ENCODE measurements at places on chromosomes 16 and 17. TPM values are rescaled to one million over a fixed set of nuclear protein-coding genes. Genes with fewer than 3 reads are reported as not detected.

USH1G gene
- total RNA-seq, result not detected

TBC1D3L gene
- 10.0 TPM for total RNA-seq

TTYH2 gene
- 0.51 TPM for total RNA-seq

PPY gene
- not detected for total RNA-seq

CCL22 gene
- not detected for total RNA-seq

HCFC1R1 gene
- total RNA-seq, result 30.5 TPM

SYCE1L gene
- 0.48 TPM for total RNA-seq

MMP25 gene
- total RNA-seq, result not detected

PRKCA gene
- total RNA-seq, result 12.6 TPM

FOXC2 gene
- total RNA-seq, result not detected

CCDC78 gene
- 1.3 TPM for total RNA-seq

TBC1D3I gene
- total RNA-seq, result not detected

- DNase-seq, result no peak
These were observed 46.5 kb downstream of the VAT1L start for GRCh38 chr16:77834635-77835540.

DNA sequence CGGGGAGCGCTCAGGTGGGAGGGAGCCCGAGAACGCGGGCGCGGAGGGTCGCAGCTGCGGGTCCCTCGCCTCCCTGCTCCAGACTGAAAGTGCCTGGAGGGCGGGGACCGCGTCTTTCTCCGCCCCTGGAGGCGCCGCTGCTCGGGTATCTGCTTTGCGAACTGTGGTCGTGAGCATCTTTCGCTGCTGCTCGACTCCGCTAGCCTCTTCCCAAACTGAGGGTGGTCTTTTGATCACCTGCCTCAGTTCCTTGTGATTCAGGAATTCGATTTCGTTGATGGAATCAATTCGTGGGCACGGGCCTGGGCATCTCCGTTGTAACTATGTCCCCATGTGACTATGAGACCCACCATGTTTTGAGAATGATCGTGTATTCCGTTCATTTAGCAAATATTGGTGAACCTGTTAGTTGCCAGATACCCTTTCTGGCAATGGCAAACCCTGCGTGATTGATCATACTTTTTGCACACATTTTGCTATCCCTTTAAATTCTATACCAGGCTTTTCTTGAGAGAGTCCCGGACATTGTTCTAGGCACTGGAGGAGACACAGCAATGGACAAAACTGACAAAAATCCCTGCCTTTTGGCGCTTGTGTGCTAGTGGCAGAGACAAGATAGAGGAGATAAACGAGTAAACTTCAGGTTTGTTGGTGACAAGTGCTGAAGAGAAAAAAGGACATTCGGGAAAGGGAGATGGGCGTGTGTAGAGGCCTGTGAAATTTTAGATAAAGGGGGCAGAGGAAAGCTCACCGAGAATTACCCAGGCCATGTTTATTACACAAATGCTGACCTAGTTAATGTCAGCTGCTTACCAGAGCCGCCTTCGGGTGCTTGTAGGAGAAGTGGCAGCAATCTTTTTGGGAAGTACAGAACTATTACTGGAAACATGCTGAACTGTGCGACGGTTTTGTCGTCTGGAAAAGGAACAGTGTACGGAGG is 948 bp downstream of the UTP18 start:
- DNase-seq, result no peak

GRCh38 chr16:19210280-19210924 is 42.4 kb downstream of the SYT17 start:
- no peak for DNase-seq

DNA sequence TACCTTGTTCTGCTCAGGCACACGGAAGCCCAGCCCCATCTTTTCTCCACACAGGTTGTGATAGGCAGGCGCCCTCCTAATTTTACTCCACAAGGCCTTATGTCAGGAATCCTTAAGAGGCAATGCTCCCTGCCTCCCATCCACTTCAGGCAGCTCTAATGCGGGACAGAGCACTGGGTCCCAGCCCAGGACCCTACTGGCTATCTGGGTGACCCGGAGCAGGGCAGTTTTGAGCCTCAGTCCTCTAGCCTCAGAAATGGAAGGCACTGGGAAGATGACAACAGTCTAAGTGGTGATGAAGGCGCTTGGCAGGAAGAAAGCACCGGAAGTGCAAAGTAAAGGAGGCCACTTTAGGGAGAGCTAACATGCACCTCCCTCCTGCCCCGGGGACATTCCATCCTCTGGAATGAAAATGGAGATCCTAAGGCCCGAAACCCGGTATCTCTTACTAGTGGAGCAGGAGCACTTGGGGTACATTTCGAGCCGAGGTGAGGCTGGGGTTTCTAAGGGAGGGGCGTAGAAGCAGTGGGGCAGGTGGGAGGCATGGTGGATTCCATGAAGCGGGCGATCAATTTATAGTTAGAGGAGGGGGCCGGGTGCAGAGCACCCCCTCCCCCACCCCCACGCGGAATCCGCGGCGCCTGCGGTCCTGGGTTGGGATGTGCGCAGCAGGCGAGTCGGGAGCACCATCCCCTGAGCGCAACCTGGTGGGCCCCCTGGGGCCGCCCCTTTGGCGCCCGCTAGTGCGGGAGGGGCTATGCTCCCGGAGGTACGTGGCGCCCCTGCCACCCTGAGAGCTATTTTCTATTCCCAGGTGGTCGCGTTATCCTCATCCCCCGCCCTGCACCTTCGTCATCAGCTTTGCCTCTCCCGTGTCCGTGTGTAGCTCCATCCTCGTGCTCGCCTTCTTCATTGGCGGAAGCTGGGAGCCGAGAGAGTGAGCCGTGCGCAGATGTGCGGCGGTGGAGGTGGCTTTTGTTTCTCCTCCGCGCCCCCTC is 4.9 kb downstream of the MT1F start:
- no peak for DNase-seq

DNA sequence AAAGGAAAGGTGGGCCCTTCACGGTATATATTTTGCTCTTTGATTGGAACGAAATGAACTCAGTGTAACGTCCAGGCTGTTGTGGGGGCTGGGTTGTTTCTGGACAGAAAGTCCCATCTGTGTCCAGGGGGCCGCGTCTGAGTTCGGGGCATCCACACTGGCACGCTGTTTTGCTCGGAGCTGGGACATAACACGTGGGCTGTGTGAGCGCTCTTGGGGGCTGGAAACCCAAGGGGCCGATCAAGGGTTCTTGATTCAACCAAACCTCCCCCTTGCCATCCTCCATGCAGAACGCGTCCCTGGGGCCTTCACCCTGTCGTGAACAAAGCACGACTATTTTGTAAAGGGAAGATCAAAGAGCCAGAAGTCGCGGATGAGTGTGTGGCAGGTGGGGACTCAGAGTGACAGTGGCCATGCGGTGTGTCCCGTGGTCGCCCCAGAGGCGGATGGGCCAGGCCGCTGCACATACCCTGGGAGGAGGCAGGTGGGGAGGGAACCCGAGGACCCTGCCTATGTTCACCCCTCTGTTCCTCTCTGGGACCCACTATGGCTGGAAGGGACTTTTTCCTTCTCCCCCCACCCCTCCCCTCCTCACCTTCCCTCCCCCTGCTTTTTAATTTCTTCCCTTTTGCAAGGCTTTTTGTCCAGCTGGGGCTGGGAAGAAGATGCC is 387.2 kb downstream of the SEC14L1 start:
- no peak for DNase-seq

DNA sequence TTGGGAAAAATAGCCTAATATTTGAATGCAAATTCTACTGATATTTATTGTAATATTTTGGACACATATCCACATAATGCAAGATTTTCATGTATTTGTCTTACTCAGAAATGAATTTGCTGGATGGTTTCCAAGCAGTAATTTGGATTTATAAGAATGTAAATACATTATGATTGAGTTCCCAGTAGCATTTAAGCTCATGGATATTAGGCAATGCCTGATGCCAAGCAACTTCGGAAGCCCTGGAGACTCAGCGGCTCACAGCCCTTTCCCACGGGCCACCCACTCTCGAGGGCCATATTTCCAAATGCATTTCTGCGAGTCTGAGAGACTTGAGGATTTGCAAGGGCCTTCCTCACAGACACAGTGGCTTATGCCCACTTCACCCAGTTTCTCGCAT is 62.1 kb upstream of the MYOCD start:
- DNase-seq, result no peak

DNA sequence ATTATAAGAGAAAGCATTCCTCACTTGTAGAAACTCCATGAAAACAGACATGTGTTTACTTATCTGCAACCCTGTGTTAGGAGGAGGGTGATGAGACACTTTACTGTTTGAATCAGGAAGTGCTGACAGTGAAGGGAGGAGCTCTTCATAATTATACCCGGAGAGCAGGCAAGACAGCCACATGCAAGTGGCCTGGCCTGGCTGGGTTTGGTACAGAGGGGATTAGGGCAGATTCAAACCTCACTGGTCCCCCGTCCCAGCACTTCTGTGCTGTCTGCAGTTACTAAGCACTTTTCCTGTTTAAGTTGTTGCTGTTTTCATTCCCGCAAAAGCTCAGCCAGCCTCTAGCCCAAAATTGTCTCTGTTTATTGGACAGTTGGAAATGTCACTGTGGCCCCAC is 78.5 kb downstream of the WWOX start:
- DNase-seq, result no peak

DNA sequence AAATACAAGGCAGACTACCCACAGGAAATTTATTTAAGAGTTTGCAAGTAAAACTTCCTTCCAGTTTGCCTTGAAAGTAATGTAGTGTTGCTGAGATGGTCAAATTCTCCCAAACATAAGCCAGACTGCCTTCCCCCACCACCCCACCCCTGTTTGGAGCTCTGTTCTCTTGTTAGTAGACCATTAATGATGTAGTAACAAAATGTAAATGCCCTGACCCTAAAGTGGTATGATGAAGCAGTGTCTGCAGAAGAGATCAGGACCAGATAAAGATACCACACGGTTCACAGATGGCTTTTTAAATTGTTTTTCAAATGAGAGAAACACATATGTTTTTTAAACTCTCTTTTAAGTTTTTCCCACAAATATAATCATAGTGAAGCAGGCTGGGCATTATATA is 136.4 kb upstream of the TMEM97 start:
- DNase-seq, result no peak

GRCh38 chr17:14585099-14585498 is 284.2 kb downstream of the HS3ST3B1 start:
- DNase-seq, result no peak

DNA sequence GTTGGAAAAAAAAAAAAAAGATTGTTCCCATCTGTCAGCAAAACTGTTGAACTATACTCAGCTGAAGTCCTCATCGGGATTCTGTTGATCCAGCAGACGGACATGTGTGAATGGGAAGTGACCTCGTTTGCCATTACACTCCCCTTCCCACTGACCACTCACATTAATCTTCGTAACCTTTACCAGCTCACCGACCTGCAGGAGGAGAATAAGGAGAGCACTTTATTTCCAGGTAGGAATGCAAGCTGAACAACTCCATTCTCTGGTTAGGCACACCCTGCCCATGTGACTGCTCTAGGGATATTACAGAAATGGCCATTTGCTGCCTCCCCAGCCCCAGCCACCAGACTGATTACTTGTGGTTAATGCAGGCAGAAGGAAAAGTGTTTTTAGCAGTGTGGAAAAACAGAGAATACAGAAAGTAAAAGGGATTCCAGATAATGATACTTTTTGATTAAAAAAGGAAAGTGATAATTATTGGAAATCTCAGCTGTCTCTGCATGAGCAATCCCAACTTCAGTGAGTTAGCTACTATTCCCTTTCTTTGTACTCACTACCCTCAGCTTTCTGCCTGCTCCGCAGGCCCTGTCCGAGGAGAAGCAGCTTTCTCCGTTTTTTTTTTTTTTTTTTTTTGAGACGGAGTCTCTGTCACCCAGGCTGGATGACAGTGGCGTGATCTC is 23.6 kb upstream of the YWHAE start:
- DNase-seq, result no peak

GRCh38 chr16:7976563-7976962 is 613.7 kb downstream of the TMEM114 start:
- DNase-seq, result no peak

- peak; percentile 13 for DNase-seq
These were observed 8.2 kb downstream of the CANT1 start for GRCh38 chr17:79001190-79002020.

GRCh38 chr17:26765860-26766709 is 527.8 kb upstream of the WSB1 start:
- DNase-seq, result no peak

DNA sequence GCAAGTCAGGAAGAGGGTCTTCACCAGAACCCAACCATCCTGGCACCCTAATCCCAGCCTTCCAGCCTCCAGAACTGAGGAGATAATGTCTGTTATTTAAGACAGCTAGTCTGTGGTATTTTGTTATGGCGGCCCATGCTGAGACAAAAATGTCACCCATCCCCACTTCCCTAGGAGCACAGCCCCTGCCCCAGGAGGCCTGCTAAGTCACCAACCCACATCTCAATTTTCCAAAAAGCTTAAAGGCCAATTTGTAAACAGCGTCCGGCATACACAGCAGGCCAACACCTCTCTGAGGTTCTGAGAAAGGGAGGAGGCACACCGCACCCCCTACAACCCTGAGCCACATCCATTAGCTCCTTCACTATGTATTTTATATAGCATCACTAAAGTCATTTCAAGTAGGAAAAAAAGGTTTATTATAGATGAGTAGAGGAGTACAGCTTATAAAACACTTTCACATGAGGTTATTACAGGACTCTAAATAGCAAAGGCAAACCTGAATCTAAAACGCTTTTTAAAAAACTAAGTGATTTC is 6.9 kb downstream of the TMEM170A start:
- no peak for DNase-seq

DNA sequence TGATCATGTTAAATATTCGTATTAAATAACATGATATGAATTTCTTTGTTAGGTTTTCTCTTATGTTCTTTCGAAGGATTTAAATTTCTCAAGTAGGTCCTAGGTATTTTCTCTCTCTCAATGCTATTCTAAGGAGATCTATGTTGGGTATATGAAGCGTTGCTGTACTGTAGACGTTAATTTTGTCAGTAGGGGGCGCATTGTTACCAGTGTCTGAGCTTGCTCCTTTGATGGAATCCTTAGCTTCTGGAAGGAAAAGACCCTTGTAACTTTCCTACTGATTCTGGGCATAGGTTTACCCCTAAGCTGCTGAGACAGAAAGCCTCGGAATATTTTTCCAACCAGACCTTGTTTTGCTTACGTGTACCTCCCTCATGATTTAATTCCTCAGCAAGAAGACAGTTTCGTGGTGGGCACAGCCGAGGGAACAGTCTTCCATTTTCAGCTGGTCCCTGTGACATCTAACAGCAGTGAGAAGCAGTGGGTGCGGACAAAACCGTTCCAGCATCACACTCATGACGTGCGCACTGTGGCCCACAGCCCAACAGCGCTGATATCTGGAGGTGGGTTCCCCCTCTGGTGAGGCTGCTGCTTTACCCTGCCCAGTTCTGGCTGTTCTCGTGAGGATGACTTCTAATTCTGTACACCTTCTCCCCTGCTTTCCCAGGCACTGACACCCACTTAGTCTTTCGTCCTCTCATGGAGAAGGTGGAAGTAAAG is 17.9 kb downstream of the UTP4 start:
- peak; percentile 43 for DNase-seq

- DNase-seq, result no peak
These were observed 7.7 kb downstream of the SALL1 start for GRCh38 chr16:51143196-51143977.

DNA sequence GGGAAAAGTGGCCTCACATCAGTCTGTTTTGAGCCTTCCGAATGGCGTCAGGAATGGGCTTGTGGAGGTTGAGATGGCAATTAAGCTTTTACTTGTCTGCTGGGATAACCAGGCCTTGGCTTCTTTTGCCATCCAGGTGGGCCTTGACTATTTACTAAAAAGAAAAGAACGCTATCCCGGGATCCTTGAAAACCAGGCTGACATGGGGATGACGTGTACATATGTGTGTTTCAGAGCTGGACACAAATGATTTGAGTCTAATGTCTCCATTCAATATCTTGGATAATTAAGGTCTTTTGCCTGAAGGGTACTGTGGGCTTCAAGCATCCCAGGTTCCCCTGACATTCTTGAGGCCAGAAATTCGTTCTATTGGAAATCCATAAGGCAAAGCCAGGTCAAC is 32.6 kb upstream of the HOXB13 start:
- DNase-seq, result no peak

- DNase-seq, result peak; percentile 59
These were observed 6.7 kb downstream of the ITGA3 start for GRCh38 chr17:50062293-50063243.

Measured in uterus (tissue), 4 donors.